ENCODE measurements at places on chromosomes 2 and 18. TPM values are rescaled to one million over a fixed set of nuclear protein-coding genes. Genes with fewer than 3 reads are reported as not detected.

- no peak for DNase-seq
Observed at GRCh38 chr2:70771446-70771845, 3.4 kb upstream of the ADD2 start.

GRCh38 chr2:54634564-54635511 is 88.6 kb upstream of the EML6 start:
- peak; percentile 77 for DNase-seq

- no peak for DNase-seq
Observed at GRCh38 chr18:42348722-42349121, 393.7 kb downstream of the PIK3C3 start.

DNA sequence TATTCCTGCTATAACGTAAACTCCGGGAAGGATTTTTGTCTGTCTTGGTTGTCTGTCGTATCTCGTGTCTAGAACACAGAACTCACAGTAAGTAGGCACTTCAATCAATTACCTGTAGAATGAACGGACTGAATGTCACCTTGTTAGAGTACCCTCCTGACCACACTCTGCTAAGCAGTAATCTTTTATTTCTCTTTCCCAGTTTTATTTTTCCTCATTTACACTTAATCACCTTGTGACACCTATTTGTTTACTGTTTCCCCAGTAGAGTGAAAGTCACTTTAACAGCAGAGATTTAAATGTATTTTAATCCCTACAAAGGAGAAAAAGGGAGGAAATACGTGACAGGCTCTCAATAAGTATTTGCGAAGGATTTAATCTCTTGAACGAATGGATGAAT is 514 bp upstream of the EPB41L5 start:
- DNase-seq = no peak

- no peak for DNase-seq
Observed at GRCh38 chr2:126715111-126715510, 59.2 kb downstream of the GYPC start.

GRCh38 chr2:199460101-199460671 is 2.4 kb upstream of the SATB2 start:
- no peak for DNase-seq

DNA sequence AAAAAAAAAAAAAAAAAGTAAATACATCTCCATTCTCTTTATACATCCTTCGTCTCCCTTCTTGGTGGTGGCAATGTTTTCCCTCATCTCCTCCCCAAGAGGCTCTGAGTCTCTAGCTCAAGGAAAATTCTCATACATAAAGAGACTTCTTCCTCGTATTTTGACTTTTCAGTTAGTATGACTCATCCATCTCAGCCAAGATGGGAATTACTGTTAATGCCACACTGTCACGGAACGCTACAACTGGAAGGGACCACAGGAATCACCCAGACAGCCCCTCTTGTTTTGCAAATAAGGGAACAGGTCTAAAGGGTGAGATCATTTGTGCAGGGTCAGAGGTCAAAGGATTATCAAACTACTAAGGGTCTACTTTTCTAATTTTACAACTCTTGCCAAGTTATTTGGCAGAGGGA is 19.5 kb downstream of the NFE2L2 start:
- DNase-seq = no peak

- DNase-seq = no peak
Observed at GRCh38 chr2:5022061-5022460, 670.1 kb upstream of the SOX11 start.

- DNase-seq = no peak
Observed at GRCh38 chr2:13255485-13255884, 538.7 kb downstream of the TRIB2 start.

DNA sequence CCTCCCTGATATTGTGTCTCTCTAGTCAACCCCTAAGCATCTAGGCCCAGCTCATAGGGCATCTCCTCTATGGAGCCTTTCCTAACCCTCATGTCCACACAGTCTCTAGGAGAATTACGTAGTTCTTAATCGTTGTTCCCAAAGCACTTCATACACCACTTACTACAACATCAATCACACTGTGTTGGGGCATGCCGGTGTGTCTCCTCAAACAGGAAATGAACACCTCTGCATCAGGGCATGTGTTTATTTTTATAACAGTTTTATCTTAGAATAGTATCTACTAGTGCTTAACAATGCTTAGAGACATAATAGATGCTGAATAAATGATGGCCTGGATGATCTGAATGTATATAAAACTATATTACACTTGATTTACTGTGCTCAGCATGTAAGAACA is 19.7 kb downstream of the CYP1B1 start:
- no peak for DNase-seq

- DNase-seq = no peak
Observed at GRCh38 chr2:216872624-216873023, 12.8 kb upstream of the TNP1 start.

DNA sequence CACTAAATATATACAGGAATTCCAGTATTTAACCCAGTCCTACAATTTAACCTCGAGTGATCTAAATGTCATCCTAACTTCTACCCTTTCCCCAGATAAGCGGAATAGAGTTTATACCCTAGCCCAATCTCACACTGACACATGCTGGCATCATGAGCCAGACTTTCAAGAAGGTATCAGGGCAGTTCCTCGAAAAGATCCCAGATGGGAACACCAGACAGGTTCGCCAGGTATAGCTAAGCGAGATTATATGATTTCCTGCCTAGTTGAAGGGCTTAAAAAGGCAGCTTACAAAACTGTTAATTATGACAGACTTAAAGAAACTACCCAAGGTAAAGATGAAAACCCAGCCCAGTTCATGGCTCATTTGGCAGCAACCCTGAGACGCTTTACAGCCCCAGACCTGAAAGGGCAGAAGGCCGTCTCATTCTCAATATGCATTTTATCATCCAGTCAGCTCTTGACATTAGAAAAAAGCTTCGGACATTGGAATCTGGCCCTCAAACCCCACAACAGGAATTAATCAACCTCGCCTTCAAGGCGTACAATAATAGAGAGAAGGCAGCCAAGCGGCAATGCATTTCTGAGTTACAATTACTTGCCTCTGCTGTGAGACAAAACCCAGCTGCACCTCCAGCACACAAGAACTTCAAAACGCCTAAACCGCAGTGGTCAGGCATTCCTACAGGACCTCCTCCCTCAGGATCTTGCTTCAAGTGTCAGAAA is 668.2 kb upstream of the PKDCC start:
- no peak for DNase-seq

- DNase-seq = no peak
Observed at GRCh38 chr2:13488965-13489364, 772.2 kb downstream of the TRIB2 start.

DNA sequence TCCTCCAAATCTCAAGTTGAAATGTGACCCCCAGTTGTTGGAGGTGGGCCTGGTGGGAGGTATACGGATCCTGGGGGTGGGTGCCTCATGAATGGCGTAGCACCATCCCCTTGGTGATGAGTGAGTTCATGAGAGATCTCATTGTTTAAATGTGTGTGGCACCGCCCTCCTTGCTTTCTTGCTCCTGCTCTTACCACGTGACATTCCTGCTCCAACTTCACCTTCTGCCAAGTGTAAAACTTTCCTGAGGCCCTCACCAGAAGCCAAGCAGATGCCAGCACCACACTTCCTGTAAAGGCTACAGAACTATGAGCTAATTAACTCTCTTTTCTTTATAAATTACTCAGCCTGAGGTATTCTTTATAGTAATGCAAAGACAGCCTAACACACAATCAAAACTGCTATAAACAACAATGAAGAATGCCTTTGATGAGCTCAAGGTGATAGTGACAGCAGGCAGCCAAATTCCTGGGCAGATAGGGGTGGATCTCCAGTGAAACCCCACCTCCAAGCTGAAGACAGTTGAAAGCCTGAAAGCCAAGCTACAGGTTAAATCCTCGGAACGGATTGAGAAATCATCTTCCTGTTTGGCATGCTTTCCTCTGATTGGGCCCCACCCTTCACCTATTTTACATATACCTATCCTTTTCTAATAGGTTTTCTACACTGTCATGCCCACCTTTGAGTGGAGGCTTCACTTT is 26.9 kb downstream of the MCEE start:
- no peak for DNase-seq

GRCh38 chr2:230664128-230664527 is 48.5 kb upstream of the CAB39 start:
- DNase-seq = no peak

GRCh38 chr18:48085781-48086487 is 155.5 kb upstream of the SMAD2 start:
- no peak for DNase-seq

GRCh38 chr2:15718103-15718943 is 126.7 kb downstream of the DDX1 start:
- no peak for DNase-seq

GRCh38 chr2:55846426-55846825 is 77.2 kb downstream of the EFEMP1 start:
- no peak for DNase-seq

GRCh38 chr2:55112229-55113031 is 62.2 kb upstream of the RTN4 start:
- peak; percentile 86 for DNase-seq

DNA sequence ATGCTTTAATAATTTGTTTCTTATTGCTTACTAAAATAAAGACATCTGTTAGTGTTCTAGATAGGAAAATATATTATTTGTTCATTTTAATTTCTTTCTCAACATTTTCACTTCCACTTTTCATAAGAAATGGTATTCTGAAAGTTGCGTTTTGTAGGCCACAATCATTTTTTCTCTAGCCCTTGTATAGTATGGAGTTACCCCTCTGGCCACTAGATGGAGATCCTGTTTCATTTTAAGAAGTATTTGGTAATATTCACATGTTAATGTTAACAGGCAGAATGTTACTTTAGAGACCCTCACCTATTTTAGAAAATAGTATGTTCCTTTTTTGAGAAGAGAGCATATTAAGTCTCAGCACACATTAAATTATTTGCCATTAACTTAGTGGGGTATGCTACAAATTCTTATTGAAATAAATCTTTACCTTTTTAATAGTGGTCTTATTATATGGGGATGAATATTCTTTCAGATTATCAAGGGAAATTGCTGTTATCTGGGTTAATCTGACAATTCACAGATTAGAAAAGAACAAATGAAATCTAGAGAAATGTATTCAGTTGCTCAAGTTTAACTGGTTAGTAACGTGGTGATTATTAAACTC is 73.9 kb upstream of the TTC27 start:
- no peak for DNase-seq

DNA sequence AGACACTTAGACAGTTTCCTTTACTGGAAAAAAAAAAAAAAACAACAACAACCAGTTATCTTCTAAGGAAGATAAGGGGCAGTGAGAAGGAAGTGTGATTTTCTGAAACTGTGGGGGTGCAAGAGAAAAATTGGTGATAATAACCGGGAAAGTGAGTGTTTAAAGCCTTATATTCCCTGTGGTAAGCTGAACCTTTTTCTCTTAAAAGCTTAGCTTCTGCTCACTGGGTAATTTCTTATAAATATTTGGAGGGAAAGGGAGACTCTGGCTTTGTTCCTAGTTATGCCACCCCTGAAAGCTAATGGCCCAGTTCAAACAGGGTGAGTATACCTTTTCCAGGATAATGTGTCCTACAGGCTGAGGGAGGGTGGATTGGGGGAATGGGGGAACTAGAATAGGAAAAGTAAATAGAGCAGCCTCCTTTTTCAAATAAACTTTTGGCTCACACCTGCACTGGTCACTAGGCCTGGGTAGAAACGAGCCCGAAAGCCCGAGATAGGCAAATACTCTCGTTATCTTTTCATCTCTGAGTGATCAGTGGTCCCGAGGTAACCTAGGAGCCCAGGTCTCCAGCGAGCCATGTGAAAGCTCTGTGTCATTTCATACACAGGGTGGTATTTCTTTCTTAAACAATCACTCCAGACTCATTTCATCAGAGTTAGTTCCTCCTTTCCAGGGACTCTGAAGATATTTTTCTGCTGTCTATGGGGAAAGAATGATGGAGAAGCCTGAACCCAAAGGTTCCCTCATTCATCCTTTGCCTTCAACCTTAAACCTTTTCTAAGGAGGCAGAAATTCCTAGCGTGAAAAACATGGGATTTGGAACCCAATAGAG is 15.5 kb upstream of the SRBD1 start:
- no peak for DNase-seq

- DNase-seq = no peak
Observed at GRCh38 chr18:10169064-10169562, 255.3 kb downstream of the VAPA start.

DNA sequence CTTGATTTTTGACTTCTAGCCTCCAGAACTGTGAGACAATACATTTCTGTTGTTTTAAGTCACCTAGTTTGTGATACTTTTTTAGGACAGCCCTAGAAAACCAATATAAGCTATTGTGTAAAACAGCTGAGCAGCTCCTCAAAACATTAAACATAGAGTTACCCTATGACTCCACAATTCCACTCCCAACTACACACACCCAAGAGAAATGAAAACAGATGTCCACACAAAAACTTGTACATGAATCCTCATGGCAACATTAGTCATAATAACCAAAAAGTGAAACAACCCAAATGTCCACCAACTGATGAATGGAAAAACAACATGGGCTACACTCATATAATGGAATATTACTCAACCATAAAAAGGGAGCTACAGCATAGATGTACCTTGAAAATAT is 32.6 kb downstream of the TNS1 start:
- DNase-seq = no peak

The C1QL2 gene
- total RNA-seq = not detected

The CYS1 gene
- 0.13 TPM for total RNA-seq

The M1AP gene
- not detected for total RNA-seq

The GRB14 gene
- total RNA-seq = 2.7 TPM

The CFAP221 gene
- not detected for total RNA-seq

The SCN1A gene
- total RNA-seq = not detected

The KCNG2 gene
- not detected for total RNA-seq

The HOXD8 gene
- 14.9 TPM for total RNA-seq

The ADAM23 gene
- 6.0 TPM for total RNA-seq

The C2orf81 gene
- 0.15 TPM for total RNA-seq

The GAREM1 gene
- total RNA-seq = 9.3 TPM

The SLC20A1 gene
- total RNA-seq = 19.7 TPM

The RBKS gene
- 3.7 TPM for total RNA-seq

The ZC3H6 gene
- total RNA-seq = 14.6 TPM

The LAMA3 gene
- 0.49 TPM for total RNA-seq

The PRADC1 gene
- 53.6 TPM for total RNA-seq
